ENCODE measurements at places on chromosomes 16 and 17.

DNA sequence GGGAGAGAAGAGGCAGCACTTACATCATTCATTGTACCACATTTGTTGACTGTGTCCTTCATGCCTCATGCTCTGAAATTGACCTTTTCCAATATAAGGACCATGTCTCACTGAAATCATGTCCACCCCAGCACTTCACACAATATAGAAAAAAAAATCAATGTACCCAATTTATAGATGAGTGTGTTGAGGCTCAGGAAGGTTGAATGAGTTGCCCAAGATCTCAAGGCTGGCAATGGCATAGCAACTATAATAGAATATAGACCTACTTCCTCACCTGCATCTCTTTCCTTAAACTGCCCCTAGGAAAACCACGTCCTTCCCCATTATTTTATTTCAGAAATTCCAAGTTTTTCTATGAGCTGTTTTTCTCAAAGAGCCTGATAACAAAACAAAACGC is 912 bp upstream of the VAT1L start:
- no peak for DNase-seq

GRCh38 chr16:8530752-8531384 is 59.4 kb downstream of the TMEM114 start:
- no peak for DNase-seq

GRCh38 chr16:14458576-14458975 is 171.5 kb downstream of the PARN start:
- DNase-seq = no peak

GRCh38 chr17:55323518-55324295 is 58.9 kb downstream of the HLF start:
- DNase-seq = no peak

- no peak for DNase-seq
Observed at GRCh38 chr17:18319604-18320256, 4.6 kb downstream of the SMCR8 start.

GRCh38 chr16:72179204-72179970 is 7.4 kb upstream of the PMFBP1 start:
- DNase-seq = no peak

DNA sequence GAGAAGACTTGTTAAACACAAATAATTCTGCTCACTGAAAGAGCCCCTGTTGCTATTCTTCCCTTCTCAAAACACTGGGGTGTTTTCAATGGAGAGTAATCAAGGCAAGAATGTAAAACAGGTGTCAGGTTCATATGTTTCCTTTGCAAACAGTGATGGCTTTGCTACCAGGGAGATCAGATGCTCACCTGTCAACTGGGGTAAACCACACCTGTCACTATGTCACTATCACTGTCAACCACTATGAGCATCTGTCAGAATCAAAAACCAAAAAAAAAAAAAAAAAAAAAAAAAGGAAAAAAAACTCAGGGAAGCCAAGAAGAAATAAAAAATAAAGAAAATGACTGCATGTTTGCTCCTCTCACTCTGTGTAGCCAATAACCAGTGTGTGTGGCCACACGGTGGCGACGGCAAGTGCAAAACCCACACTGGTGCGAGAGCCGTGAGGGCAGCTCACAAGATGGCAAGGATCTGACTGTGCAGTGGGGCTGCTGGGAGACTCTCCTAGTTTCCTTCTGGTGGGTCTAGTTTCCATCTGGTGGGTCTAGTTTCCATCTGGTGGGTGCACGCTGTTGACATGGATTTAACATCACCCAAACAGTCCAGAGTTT is 22.7 kb downstream of the USP22 start:
- no peak for DNase-seq

DNA sequence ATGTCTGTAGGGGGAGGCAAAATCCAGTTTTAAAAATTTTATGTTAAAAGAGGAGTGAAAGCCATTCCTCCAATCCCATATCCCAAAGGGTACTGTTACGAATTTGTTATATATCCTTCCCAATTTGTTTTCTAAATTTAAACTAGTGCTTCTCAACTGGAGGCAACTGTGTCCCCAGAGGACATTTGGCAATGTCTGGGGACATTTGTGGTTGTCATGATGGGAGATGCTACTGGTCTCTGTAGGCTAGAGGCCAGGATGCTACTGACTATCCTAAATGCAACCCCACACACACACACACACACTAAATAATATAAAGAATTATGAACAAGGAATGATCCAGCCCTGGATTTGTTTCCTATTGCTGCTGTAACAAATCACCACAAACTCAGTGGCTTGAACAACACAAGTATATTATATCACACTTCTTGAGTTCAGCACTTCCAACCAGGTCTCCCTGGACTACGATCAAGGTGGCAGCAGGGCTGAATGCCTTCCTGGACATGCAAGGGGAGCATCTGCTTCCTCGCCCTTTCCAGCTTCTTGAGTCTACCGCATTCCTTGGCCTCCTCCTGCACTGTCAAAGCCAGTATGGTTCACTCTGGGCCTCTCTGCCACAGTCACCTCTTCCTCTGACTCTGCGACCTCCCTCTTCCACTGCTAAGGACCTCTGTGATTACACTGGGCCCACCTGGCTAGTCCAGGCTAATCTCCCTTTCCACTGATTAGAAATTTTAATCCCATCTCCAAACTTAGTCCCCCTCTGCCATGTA is 30.1 kb downstream of the ARHGAP17 start:
- DNase-seq = no peak

DNA sequence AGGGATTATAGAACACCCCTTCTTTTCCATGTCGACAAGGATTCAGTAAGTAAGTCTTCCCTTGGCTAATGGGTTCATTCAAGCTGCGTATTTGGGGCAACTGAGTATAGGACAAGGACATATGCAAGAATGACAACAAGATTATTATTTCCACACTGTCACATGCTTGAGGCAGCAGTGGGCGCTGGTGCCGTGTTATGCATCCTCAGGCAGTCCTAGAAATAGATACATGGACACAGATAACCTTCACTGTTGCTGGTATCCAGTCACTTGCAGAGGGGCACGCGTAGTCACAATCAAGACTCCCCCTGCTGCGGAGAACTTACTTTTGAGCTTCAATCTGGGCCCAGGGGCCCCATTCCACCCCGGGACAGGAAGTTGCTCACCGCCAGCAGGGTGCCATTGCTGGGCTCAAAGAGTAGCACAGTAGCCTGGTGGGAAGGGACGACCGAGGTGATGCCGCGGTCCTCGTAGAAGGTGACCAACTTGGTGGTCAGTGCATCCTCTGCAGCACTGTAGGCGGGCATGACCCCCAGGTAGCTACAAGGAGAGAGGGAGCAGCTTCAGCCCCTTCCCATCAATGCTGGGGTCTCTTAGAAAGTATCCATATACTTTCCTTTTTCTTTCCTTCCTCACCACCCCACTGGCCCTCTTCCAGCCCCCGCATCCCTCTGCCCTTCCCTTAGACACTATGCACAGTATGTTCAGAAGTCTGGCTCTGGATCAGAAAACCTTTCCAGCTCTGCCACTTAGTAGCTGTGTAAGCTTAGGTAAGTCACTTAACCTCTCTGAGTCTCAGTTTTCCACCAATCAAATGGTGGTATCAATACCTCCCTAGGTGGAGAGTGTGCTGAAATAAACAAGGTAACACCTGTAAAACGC is 804 bp downstream of the CRYM start:
- no peak for DNase-seq

DNA sequence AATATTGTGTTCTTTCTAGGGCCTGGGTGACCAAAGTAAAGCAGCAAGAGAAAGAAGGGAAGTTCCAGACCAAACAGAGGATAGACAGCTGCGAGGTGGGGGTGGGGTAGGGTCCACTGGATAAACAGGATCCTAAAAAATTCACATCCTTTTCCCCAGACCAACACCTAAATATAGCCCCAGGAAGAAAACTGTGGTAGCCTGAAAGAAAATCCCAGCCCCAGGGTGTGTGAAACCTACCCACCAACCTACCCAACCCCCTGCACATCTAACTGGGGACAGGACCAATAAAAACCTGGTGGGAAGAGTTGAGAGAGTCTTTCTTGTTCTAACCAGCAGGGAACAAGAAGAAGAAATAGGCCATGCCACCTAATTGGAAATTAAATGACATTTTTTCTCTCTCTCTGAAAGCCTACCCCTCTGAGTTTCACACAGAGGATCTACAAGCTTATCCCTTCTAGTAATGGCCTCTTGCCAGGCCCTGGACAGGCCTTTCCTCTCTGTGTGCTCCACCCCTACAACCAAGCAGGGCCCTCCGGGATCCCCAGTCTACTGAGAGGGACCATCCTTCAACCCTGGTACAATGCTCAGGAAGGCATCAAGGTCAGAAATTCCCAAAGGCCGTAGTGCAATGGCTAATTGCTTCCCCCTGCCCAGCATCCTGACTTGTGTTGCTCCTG is 12.0 kb downstream of the MYO18A start:
- no peak for DNase-seq

DNA sequence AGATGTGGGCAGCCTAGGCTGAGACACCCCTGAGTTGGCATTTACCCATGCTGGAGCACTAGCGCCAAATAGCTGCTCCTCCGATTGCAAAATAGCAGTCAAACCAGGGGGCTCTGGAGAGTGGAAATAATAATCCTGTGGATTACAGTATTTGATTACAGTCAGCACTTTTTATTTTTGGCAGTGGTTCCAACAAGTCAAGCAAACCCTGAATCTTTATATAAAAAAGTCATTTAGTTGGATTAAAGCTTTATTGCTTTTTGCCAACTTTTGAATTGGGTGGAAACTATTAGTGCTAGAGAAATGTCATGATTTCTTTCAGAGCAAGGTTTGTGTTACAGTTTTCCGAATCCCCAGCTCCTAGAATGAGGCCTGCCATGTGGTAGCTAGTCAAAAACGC is 99.3 kb upstream of the FAM20A start:
- no peak for DNase-seq

DNA sequence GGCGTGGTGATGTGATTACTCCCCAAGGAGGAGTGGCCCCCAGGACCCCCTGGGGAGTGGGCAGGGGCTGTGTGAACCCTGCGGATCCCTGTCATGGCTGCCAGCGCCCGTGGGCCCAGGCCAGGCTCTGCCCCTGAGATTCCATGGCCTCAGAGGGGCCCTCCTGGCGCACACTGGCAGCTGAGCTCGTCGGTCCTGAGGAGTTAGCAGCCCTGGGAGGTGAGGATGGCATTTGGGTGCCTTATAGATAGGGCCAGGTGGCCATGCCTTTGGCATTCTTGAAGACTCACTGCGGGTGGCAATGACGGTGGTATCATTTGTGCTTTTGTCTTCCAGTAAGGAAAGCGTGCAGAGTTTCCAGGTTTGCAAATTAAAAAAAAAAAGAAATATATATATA is 146.8 kb upstream of the GSE1 start:
- no peak for DNase-seq

DNA sequence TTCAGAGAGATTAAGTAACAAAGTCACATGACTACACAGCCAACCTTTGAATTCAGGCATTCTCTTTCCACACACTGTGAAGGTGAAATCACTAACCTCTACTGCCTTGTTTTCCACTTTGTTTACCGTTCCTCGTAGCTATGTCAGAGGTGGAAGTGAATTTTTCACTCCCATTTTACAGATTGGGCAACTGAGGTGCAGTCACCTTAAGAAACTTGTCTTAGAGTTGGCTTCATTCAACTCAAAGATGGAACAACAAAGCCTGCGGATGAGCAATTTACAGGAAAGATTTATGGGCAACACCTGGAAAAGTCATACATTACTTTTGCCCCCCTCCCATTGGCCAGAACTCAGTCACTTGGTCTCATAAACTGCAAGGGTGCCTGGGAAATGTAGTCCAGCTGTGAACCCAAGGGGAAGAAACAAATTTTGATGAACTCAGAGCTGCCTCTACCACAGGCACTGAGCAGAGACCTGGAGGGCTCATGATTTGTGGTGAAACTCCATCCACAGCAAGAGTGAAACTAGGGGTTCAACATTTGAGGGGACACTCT is 784.6 kb upstream of the EEF2KMT start:
- DNase-seq = no peak

GRCh38 chr17:64685705-64686104 is 23.6 kb upstream of the SMURF2 start:
- DNase-seq = no peak

DNA sequence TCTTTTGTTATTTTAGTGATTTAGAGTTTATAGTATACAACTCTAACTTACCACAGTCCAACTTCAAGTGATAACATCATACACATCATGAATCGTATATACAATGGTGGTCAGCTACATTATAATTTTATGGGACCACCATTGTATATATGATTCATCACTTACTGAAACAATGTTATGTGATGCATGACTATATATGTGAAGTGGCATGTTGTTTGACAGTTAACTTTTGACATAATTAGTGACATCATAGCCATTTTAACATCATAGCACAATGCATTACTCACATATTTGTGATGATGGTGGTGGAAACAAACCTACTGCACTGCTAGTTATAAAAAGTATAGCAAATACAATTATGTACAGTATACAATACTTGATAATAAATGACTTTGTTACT is 21.9 kb downstream of the DYNLL2 start:
- no peak for DNase-seq

GRCh38 chr16:12584488-12585233 is 219.0 kb downstream of the CPPED1 start:
- DNase-seq = no peak

DNA sequence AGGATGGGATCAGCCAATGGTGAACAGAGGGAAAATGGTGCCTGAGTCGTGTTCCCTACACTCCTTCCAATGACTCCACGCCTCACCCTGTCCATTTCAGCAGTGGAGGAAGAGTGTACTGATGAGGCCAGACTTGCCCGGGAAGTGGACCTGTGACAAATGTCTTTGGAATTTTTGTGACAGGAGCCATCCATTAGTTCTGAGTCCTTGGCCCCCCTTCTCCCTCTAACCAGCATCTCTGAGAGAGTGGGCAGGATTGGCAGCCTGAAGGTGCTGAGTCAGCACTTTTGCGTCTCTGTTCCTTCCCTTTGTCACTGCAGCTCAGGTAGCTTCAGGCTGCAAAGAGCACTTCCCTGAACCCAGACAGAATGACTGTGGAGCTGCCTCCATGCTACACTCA is 30.8 kb downstream of the BEAN1 start:
- no peak for DNase-seq

GRCh38 chr17:57145347-57145746 is 60.3 kb downstream of the AKAP1 start:
- no peak for DNase-seq

- peak; percentile 52 for DNase-seq
Observed at GRCh38 chr17:1067282-1067956, 70.5 kb downstream of the TIMM22 start.

- no peak for DNase-seq
Observed at GRCh38 chr16:13806671-13807070, 113.3 kb upstream of the ERCC4 start.

- DNase-seq = no peak
Observed at GRCh38 chr17:67509390-67510287, 132.6 kb downstream of the PITPNC1 start.

GRCh38 chr16:79497606-79498350 is 102.8 kb downstream of the MAF start:
- DNase-seq = no peak
